ENCODE measurements at places on chromosomes 1 and 21. TPM values are rescaled to one million over a fixed set of nuclear protein-coding genes. Genes with fewer than 3 reads are reported as not detected.

Gene SYT14
- total RNA-seq: not detected

Gene TMPRSS2
- 0.33 TPM for total RNA-seq

GRCh38 chr1:151968058-151968457 is 25.6 kb downstream of the S100A10 start:
- DNase-seq: peak; percentile 32

DNA sequence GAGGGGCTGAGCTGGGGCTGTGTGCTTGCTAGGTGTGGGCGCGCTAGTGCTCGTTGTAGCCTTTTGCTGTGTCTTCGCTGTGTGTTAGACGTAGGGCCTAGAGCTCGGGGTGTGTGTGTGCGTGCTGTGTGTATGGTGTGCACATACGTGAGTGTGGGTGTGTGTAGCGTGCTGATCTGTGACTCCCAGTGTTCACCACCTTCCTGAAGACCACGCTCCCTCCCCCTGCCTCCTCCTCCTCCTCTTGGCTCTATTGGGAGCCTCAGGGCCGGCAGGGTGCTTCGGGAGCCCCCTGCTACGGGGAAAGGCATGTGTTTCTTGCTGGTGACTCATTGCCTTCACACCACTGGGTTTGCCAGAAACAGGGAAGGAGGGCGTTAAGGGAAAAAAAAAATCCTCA is 9.4 kb upstream of the KCNC4 start:
- DNase-seq: no peak

All from activated T-cell treated with anti-CD3 and anti-CD28 coated beads, Interleukin-2, amount 50 U/mL, for 4 hours (primary cell).